ENCODE measurements at places on chromosomes 5 and 9.

- no peak for DNase-seq
Measured at GRCh38 chr9:76651119-76651705, 113.0 kb upstream of the PCA3 start.

DNA sequence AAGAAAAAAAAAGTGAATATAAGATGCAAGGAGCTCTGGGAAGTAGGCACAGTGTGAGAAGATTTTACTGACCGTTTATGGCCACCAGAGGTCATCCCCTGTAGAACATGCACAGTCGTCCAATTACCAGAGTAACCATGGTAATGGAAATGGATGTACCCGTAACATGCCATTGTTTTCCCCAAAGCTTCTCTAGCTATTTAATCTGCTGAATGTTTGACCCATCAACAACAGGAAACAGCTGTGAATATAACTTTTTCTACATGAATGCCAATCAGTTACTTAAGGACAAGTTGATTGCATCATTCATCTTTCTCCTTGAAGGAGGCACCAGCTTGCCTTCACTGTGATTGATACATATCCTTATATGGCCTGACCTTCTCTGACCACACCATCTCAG, 1967.0 kb upstream of the CDH9 start:
- DNase-seq: no peak

DNA sequence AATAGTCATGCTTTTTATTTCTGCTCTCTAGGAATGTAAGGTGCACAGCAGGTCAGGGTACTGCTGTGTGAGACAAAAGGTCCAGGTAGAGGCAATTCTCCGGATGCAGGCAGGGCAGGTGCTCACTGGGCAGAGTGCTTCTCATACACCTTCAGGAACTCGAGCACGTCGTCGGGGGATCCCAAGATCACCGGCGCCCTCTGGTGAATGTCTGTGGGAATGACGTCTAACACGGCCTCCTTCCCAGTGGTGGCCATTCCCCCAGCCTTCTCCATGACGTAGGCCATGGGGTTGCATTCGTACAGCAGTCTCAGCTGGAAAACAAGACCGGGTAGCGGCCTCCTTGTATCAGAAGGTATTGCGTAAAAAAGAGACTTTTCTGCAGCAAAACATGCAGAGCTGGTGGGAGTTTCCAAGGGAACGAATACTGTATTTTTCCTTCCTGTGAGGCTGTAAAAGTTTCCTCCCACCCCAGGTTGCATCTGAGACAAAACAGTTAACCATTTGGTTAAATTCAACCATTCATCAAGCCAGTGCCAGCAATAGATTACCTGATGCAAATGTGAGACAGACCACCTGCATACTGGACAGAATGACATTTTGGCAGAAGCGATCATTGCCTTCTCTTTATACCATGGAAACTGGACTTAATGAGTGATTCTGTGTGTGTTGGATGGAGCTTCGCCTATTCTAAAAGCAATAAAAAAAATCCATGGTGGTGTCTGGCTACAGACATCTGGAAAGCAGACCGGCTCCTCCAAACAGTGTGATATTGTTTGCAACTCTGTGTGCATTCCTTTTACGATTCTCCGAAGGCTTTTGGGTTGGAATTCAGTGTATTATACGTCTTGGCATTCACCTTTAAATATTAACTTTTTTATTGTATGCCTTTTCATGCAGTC, 9.9 kb upstream of the FBP2 start:
- DNase-seq: peak; percentile 43

- peak; percentile 82 for DNase-seq
Measured at GRCh38 chr9:5879419-5880181, 11.1 kb upstream of the MLANA start.

- DNase-seq: no peak
Measured at GRCh38 chr5:81763294-81763928, 12.5 kb upstream of the SSBP2 start.

GRCh38 chr9:126613651-126614050, at the start of gene LMX1B:
Gene LMX1B (plus strand): TSS chr9:126613928. CDS start chr9:126614450, 522 bp downstream.
- peak; percentile 71 for DNase-seq

DNA sequence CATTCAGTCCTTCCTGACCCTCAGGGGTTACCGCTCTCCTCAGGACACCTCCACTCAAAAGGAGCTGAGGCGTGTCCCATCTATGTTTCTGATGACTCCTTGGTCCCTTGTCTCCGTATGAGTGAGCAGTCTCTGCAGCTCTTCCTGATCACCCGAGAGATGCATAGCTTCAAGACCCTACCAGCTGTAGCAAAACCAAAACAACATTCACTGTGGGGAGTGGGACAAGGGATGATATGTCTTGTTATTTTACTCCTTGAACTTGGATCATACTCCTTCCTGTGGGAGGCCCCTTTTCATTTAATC, 14.4 kb downstream of the GLDC start:
- no peak for DNase-seq

Data from fibroblast of skin of back (primary cell).